T-helper 22 cell (primary cell): ENCODE measurements at places on chromosomes 5 and 9.

DNA sequence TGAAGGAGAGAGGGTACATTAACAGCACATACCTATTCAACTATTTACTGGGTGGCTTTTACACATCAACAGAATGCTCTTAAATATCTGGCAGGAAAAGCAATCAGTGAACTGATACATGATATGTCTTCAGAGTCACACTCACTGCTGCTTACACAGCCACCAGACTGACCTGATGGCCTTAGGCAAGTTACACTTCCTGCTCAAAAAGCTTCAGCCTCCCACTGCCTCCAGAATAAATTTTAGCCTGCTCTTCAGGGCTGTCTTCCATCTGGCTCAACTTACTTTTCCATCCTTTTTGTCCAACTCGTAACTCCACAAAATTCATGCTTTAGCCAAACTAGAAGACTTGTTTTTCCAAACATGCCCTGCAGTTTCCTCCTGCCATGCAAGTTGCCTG is 10.7 kb downstream of the LOX start:
- no peak for DNase-seq

- DNase-seq = no peak
Observed at GRCh38 chr9:68522954-68523353, 17.7 kb downstream of the TMEM252 start.

DNA sequence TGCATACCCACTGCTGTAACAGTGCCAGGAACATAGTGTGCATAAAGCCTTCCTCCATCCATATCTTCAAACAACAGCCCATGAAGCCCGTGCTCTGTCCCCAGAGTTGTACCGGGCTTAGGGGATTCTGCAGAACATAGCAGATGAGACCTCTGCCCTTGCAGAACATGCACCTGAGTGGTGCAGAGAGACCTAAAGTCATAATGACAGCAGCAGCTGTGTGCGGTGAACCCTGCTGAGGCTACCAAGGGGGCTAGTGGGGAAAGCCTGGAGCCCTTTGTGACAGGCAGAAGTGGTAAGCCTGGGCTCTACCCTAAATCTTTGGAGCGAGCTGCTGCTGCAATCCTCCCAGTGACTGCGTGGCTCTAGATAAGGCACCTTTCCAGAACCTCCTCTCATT is 32.2 kb upstream of the BRD3 start:
- DNase-seq = no peak

DNA sequence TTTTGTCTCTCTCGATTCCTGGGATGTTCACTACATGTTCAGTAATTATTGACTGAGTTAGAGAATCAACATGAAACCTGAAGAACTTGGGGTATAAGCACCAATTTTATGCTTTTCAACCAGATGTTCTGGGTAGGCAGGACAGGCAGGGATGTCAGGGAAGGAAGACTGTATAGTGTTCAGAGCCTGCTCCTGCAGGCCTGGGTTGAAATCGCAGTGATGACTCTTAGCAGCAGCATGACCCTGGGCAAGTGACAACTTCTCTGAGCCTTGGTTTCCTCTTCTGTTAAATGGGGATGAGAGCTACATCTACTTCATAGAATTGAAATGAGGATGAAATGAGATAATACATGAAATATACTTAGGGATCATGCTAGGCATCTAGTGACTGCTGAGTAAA is 29.7 kb upstream of the PANK3 start:
- DNase-seq = no peak

GRCh38 chr9:2128141-2128540 is 113.0 kb downstream of the SMARCA2 start:
- DNase-seq = no peak

DNA sequence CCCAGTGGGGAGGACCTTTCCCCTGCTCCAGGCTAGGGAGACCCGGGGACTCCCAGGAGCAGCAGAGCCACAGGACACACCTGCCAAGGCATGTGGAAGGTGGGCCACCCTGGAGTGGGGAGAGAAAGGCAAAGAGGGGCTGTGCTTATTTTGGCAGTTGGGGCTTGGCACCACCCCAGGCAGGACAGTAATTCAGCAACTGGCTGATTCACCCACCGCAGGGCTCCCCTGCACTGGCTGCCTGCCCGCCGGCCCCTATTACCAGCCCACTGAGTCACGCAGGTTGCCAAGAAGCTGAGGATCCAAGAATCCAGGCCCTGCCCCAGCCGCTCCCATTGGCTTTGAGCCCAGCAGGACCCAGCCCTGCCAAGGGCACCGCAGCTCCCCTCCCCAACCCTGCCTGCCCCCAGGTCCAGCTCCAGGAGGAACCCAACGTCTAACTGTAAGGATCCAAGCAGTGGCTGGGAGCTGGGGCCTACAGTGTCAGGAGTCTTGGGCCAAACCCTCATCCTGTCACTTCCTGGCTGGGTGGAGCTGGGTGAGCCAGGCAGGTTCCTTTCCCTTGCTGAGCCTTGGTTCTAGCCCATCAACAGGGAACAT is 14.2 kb upstream of the RALGDS start:
- DNase-seq = peak; percentile 75

DNA sequence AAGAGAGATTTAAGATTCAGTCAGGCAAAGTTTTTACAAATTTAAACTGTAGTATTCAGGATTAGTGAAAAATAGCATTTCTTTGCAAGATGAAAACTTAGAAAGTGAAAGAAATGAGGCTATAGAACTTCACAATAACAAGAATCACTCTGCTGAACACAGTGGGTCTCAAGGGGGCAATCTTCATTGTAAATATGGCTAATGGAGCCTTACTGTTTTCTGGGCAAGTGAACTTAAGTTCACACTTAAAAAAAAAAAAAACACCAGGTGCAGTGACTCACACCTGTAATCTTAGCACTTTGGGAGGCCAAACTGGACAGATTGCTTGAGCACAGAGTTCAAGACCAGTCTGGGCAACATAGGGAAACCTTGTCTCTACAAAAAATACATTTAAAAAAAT is 175.9 kb upstream of the SNX2 start:
- no peak for DNase-seq

- DNase-seq = no peak
Observed at GRCh38 chr9:30977965-30978364, 1406.5 kb upstream of the ACO1 start.

GRCh38 chr9:30310711-30311110 is 2073.7 kb upstream of the ACO1 start:
- no peak for DNase-seq

DNA sequence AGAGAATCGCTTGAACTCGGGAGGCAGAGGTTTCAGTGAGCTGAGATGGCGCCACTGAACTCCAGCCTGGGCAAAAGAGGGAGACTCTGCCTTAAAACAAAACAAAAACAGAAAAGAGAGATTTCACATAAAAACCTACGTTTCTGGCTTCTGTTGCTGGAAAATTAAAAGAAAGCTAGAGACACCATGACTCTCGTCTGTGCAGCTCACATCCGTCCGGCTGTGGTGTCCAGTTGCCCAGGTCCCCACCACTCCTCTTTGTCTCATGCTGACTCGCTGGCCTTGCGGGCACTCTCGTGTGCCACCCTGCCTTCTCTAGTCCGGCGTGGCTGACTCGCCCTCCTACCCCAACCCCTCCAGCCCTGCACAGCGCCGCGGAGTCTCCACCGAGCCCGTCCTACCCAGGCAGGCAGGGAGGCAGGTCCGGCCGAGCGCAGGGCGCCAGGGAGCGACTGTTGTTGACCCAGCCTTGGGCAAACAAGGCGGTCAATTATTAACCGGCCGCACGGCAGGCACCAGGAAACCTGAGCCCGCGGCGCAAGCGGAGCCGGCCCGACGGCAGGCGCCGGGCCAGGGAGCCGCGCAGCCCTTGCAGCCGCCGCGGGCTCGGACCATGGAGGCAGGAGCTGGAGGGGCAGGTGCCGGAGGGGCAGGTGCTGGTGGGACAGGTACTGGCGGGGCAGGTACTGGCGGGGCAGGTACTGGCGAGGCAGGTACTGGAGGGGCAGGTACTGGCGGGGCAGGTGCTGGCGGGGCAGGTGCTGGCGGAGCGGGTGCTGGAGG is at the start of gene PRRT1B:
Gene PRRT1B (plus strand): TSS at position 521 of the 783 bp plus-strand sequence. CDS start 93 bp downstream, at position 614.
- DNase-seq = no peak

- DNase-seq = no peak
Observed at GRCh38 chr9:130118841-130119518, 53.2 kb upstream of the NCS1 start.

GRCh38 chr9:123353041-123353440 is 3.0 kb upstream of the CRB2 start:
- no peak for DNase-seq

DNA sequence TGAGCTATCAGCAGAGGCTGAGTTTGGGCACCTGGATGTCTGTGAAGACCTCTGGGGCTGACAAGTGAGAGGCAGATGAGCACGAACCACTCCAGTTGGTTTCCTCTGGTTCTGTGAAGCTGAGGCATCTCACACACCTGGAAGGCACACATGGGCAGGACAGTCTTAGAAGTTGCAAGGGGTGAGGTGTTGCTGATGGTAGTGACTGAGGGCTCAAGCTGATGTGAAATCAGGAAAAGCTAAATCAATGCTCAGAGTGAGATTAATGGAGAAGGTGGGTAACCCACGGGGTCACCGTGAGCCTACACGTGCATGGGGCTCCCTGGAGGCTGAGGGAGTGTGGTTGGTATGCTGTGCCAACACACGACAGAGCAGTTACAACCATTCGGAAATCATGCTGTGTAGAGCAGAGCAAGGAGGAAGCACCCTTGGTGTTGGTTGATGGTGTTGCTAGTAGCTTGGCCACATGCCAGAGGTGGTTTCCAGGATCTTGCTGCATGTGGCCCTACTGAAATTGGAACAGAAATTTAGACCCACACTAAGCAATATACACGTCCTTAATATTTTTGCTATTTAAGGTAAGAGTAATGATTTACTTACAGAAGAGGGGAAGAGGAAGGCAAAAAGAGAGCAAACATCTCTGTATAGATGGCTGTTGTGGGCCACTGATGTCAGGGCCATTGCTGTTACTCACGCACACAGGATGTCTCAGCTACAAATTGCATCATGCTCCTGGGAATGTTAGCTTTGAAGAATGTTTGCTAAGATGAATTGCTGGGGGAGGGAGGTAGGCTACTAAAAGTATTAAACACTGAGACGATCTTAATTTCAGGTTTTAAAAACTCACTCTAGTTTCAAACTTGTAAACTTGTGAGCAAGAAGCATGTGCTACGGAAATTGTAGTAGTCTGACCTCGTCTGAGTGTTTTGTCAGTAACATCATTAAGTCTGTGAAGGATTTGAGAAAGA is 170.5 kb downstream of the ARHGEF28 start:
- DNase-seq = no peak

GRCh38 chr5:43548358-43548757 is 8.5 kb downstream of the PAIP1 start:
- DNase-seq = no peak

DNA sequence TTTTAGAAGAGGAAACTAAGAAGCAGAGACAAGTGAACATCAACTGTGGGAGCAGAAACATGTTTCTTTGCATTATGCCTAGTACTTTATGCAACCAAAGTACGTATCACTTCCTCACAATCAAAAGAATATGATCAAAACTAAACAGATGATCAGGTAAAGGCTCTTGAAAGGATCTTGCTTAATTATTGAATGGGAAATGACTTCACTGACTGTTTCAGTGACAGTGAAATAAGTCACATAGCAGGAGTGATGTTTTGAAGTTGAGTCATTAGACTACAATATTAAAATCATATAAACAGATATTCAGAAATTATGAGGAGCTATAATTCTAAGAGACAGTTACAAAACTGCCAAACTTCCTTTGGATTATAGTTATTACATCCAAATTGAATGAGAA is 527.3 kb downstream of the MTRR start:
- no peak for DNase-seq

DNA sequence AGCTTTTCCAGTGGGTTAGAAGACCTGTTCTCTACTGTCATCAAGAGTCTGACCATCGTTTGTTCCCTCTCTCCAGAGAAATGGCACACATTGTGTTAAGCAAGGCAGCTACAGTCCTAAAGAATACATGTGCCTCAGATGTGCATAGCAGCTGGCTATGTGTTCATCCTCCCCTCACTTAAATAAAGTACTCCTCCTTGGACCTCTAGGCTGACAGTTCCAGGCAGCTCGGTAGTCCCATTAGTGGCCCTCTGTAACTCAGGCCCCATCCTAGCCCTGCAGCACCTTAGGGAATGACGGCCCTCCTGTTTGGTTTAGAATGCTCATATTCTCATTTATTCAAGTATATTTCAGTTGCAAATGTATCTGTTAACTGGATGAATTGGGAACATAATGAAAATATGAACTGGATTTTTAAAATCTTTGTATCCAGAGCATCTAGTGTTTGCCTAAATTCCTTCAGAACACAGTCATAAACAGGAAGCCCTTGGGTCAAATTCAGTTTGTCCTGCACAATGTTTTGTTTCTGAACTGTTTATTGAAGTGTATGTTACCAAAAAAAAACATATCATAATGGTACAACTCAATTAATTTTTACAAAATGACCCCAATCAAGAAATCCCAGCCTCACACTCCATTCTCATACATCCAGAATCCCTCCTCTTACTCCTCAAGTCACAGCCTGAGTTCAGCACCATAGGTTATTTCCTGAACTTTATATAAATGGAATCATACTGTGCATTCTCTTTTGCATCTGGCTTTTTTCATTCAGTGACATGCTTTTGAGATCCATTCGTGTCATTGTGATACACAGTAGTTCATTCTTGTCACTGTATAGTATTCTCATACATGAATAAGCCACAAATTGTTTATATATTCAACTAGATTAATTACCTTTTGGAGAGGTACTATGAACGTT is 1.6 kb upstream of the ASPN start:
- DNase-seq = no peak
